ENCODE measurements at places on chromosomes 1 and 21.

GRCh38 chr1:55057956-55058298 is 18.6 kb downstream of the PCSK9 start:
- no peak for DNase-seq

GRCh38 chr1:91148641-91149069 is 126.8 kb upstream of the ZNF644 start:
- DNase-seq: no peak

- DNase-seq: no peak
Measured at GRCh38 chr1:186681121-186681520, 898 bp upstream of the PTGS2 start.

DNA sequence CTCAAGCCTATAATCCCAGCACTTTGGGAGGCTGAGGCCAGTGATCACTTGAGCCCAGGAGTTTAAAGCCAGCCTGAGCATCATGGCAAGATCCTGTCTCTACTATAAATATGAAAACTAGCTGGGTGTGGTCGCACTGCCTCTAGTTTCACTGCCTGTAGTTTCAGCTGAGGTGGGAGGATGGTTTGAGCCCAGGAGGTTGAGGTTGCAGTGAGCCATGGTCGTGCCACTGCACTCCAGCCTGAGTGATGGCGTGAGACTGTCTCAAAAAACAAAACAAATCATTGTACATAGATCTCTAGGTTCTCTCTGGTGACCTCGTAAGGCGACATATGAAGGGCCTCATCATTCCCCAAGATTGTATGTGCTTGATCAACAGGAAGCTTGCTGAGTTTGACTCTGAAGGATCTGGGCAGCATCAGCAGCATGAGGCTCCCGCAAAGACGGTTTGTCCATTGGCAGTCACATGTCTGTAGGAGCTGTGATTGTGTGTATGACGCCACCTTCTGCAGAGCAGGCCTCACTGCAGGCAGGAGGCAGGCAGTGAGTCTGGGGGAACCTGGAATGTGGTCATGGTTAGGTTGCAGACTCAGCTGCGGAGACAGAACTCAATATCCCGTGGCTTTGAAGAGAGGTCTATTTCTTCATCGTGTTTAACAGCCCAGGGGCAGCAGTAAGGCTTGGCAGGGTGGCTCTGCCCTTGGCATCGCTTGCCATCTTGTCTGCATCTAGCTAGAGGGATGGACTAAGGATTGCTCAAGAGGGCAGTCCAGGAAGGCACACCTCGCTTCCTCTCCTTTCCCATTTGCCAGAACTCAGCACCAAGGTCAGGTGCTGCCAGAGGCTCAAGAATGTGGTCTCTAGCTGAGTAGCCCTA is 14.0 kb downstream of the ATP5PO start:
- no peak for DNase-seq

DNA sequence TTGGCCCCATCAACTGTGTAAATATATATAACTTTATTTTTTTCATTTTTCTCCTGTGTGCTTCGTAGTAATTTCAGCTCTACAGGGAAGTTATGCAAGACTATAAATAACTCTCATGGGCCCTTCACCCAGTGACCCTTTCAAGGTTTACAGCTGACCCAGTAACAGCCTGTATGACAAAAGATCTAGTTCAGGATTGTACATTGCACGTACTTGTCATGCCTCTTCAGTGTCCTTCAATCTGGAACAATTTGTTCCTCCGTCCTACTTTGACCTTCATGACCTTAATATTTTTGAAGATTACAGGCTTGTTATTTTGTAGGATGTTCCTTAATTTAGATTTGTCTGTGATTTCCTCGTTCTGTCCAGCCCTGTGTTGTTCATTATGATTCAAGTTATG is 40.5 kb downstream of the BRINP2 start:
- DNase-seq: no peak

GRCh38 chr1:37354876-37355650 is 119.3 kb upstream of the ZC3H12A start:
- no peak for DNase-seq

GRCh38 chr1:245201827-245202226 is 47.0 kb downstream of the KIF26B start:
- no peak for DNase-seq

- DNase-seq: no peak
Measured at GRCh38 chr1:192747301-192747700, 61.5 kb upstream of the RGS2 start.

GRCh38 chr1:2438038-2438437 is 25.7 kb upstream of the PEX10 start:
- no peak for DNase-seq

GRCh38 chr1:78840453-78841271 is 165.9 kb downstream of the ADGRL4 start:
- DNase-seq: no peak

DNA sequence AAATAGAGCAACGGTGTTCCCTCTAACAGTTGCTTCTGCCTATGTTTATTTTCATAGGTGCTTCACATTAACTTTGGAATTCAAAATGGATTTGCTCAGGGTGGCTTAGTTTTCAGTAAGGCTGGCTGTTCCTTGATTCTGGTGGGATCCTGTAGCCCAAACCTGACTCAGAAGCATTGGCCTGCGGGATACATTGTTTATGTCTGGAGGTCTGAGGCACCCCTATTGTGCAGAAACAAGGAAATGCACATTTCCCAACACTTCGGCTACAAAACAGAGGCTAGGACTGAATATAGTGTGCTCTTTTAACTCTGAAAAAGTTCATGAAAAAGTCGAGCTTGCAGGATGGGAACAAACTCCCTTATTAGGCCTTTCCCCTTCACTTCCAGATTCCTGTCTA is 133.8 kb upstream of the F3 start:
- no peak for DNase-seq

DNA sequence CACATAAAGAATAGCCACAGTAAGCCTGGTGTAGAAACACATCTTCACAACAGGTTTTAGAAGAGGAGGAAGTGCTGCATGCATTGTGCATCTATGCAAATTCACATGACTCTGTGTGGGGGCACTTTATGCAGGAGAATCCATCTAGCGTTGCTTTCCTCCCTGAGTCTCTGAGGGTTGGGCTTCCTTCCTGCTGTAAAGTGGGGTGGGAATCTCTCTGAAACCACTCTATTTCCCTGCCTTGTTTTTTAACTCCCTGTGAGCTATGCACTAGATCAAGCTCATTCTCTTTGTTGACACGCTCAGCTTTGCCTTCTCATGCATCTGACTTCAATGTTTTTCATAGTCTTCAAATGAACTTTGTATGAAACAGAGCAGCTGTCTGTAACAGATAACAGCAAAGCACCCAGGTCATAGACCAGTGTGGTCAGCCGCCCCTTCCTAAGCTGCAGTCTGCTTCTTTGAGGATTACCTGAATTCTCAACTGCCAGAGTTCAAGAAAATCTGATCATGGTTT is 102.7 kb upstream of the DPH5 start:
- DNase-seq: no peak

GRCh38 chr1:180280617-180281016 is 50.6 kb downstream of the LHX4 start:
- DNase-seq: no peak

DNA sequence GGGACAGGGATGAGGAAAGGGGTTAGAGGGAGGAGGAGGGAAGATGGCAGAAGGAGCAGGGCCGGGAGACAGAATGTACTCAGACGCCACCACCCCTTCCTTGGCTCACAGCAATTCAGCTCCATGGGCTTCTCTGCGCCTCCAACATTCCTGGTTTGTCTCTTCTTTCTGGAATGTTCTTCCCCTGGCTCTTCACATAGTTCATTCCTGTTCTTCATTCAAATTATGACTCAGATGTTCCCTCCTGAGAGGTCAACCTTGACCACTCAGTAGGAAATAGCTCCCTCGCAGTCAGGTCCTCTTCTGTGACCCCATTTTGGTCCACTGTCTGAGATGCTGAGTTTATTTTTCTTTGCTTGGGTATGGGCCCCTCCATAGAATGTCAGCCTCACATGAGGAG is 203.2 kb downstream of the C1orf94 start:
- no peak for DNase-seq

- no peak for DNase-seq
Measured at GRCh38 chr1:29736582-29737188, 500.4 kb downstream of the PTPRU start.

DNA sequence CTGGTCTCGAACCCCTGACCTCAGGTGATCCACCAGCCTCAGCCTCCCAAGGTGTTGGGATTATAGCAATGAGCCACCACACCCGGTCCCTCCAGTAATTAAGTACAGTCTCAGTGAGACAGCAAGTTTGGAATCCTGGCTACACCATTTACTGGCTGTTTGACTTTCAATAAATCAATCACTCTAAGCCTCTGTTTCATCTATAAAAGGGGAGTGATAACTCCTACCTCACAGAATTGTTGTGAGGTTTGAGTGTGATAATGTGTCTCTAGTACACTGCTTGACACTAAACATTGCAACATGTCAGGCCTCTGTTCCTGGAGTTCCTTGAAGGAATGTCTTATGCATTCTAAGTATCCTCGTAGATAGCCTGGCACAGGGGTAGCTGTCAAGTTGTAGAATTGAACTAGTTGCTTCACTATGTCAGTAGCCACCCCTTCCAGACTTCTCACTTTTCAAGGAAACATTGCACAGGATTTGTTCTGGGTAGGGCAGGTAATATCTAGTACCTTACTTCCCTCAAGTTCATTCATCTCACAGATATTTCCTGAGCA is 12.4 kb downstream of the ENTREP3 start:
- DNase-seq: no peak

GRCh38 chr1:204524986-204525385 is 8.8 kb downstream of the MDM4 start:
- DNase-seq: no peak

GRCh38 chr1:204288021-204288588 is 71.6 kb downstream of the PLEKHA6 start:
- no peak for DNase-seq

GRCh38 chr1:234018816-234019215 is 114.3 kb downstream of the SLC35F3 start:
- DNase-seq: no peak

DNA sequence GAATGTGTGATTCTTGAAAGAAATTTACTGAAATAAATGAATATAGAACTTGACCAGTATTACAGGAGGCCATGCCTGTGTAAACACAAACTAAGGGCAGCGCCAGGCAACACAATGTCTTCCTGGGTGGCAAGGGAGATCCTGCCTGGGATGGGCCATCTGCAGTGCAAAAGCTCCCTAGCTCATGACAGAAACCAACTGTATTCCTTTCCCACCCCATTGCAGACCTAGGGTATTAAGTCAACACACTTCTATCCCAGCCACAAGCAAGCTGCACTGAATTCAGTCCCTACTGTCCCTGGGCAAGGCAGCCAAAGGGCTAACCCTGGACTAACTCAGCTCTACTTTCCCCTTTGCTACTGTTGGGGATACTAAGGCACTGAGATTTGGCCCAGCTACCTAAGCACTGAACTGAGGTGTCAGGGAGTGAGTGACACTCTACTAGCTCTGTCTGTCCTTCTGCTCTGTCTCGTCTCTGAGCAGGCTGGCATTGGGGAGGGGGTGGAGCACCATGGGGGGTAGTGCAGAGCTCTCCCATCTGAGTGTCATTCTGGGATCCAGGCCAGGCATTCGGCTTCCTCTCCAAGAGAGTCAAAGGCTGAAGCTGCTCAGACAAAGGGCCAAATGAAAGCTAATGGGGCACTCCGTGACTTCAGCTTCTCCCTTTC is 2.5 kb downstream of the INKA2 start:
- no peak for DNase-seq

DNA sequence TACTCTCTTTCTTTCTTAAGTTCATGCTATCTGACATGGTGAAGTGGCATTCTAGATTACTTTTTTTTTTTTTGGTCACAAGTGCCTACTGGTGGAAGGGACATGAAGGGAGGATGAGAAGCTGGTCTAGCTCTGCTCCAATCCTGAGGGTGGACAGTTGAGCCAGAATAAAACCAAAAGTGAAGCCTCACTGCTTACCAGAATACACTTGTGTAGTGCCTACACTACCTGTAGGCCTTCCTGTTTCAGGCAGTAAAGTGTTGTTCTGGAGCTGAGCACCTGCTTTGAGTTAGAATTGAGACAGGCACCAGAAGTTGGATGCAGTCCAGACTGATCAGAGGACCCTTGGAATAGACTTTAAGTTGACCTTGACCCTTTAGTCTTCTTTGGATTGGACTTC is 40.4 kb upstream of the APOBEC4 start:
- DNase-seq: no peak

- DNase-seq: no peak
Measured at GRCh38 chr1:180976191-180976590, 46.5 kb downstream of the STX6 start.

- DNase-seq: no peak
Measured at GRCh38 chr21:19461481-19462205, 1058.1 kb upstream of the TMPRSS15 start.

DNA sequence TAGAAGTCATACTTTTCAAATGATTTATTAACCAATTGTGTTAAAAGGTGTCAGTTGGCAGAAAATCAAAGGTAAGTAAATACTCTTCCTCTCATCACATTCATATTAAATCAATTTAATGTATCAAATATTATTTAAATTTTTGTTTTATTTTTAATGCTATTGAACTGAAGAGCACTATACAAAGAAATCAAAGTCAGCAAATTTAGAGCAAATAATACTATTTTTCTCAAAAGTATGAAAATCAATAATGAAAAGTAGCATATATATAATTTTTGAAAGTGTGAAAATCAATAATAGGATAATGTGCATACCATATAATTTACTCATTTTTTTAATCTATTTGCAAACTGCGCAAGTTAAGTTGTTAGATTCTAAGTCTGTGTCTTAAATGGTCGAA is 181.0 kb downstream of the SPATA17 start:
- no peak for DNase-seq

- DNase-seq: no peak
Measured at GRCh38 chr1:34547046-34547674, 207.7 kb upstream of the GJB5 start.

- DNase-seq: no peak
Measured at GRCh38 chr1:115164484-115164883, 75.2 kb upstream of the TSPAN2 start.

- no peak for DNase-seq
Measured at GRCh38 chr1:184514447-184514846, 127.6 kb downstream of the C1orf21 start.

DNA sequence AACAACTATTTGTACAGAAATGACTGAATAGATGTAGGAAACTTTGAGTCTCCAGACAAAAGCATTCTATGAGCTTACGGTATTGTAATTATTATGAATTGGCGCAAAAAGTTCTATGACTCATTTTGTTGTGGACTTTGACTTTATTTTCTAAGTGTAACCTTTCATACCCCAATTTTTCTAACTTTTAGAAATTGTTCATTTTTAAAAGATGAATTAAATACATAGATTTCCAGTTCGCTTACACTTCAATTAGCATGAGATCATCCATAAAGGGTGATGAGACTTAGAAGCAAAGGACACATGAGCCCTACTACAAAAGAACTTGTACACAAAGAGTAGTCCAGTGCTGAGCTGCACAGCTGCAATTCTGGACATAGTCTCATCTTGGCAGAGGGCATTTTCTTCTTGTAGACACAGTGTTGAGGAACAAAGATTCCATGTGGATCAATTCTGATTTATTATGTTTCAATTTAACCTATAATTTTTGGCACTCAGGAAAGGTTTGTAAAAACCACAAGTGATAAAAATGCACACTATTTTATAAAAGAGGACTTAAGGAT is 431.1 kb downstream of the LRRIQ3 start:
- DNase-seq: no peak

- peak; percentile 21 for DNase-seq
Measured at GRCh38 chr1:193479187-193479586, 292.8 kb upstream of the B3GALT2 start.

- peak; percentile 64 for DNase-seq
Measured at GRCh38 chr1:234772345-234773147, 162.6 kb upstream of the IRF2BP2 start.
